ENCODE measurements at places on chromosomes 1 and 21.

DNA sequence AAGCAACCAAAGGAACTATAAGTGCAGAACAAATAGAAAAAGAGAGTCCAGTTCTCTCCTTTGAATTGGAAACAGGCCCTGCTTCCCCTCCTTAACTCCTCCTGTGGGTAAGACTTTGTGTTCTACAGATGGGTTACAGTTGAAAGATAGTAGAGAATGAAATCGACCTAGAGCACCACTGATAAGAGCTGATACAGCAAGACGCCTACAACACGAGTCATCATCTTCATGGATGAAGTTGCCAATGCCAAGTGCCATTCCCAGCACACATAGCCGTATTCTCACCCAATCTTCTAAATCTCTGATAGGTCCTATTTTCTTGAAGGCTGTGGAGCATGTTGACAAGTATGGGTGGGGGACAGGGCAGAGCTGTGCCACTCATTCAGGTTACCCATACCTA lies 99.8 kb upstream of the CAMK1G start:
- no peak for DNase-seq

DNA sequence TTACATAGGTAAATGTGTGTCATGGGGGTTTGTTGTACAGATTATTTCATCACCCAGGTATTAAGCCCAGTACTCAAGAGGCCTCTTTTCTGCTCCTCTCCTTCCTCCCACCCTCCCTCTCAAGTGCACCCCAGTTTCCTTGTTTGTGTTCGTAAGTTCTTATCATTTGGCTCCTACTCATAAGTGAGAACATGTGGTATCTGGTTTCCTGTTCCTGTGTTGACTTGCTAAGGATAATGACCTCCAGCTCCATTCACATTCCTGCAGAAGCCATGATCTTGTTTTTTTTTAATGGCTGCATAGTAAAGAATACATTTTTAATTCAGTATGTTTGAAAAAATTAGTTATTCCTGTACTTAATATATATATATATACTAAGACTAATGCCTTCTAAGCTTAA lies 107.7 kb downstream of the CLDN17 start:
- DNase-seq = no peak

GRCh38 chr1:29786791-29787732 lies 550.7 kb downstream of the PTPRU start:
- no peak for DNase-seq

DNA sequence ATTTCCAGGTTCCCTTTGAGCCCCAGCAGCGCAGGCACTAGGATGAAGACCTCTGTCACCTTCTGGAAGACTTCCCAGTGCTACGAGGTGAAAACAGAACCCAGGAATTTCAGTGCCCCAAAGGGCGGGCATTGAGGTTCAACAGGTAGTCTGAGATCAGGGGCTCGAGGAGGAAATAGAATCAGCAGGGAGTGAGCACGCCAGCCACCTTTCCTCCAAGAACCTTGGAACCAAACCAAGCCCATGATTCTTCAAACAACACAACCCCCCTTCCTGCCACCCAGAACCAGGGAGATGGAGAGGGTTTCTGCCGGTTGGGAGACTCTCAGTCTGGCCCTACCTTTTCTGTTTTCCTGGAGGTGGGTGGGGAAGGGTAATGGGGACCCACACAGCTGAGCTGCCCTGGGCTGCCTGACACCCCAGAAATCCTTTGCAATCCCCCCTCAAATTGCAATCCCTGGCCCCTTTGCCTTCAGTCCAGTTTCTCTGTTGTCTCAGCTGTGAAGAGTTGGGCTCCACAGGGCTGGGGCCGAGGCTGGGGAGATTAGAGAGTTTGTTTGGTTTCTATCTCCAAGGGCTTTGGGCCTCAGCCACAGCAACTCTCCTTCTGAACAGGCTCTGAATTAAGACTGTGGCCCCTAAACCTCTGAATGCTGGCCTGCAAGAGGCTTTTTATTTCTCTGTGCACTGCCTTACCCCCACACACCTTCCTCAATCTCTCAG lies 11.9 kb downstream of the SLC41A1 start:
- no peak for DNase-seq

GRCh38 chr1:229842302-229843255 lies 216.5 kb downstream of the URB2 start:
- DNase-seq = no peak

DNA sequence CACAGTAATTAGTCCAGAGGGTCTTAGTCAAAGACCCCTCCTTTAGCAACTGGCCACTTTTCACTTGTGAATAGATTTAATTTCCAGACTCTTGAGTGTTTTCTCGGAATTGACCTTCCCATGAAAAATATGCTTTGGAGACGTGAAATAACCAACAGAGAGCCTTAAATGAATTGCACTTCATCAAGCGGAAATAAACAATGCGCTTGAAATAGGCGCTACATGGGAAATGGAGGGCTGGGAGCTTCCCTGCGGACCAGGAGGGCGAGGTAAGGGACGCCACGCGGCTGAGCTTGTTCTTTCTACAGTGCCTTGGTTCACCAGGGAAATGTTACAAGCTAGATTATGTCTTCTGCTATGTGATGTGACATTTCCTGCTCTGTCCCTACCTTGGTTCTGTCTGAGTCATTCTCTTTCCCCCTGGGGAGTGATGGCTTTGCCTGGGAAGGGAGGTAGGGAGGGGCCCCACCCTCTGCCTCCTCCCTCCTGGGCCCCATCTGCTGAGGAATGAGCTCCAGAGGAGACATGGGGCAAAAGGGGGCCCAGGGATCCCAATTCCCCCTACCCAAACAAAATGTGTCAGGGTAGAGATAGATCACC lies 619.3 kb downstream of the PTPRU start:
- DNase-seq = no peak

DNA sequence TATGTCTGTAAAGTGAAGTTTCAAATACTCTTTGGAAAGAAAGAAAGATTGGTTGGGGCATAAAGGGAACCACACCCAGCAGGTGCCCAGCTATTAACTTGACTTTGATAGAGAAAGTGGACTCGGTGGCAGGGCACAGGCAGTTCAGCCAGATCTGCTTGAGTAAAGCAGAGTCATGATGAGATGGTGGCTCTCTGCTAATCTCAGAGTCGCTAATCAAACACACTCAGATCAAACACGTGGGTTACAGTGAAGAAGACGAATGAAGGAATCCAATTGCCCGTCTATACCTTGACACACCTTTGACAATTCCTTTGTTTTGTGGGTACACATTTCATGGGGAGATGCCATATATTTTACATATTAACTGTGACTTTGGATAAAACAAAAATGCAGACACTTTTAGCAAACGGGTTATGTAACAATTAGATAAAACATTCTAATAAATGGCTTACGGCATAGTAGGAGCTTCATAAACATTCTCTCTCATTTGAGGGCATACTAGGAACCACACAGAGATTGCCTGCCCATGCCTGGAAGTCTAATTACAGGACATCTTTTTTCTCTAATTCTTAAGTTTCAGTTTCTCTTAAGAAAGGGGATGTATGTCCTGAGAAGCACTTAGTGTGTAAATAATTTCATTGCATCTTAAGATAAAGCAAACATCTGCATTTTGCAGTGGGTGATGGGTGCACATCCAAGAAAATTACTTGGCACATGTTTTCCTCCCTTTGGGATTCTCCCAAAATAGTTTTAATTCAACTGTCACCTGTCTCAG lies 7.2 kb downstream of the CBR1 start:
- no peak for DNase-seq

GRCh38 chr1:43536196-43536863 lies 5.6 kb downstream of the PTPRF start:
- DNase-seq = no peak

- DNase-seq = peak; percentile 88
These were observed 9.5 kb upstream of the PADI3 start for GRCh38 chr1:17239420-17239819.

- no peak for DNase-seq
These were observed 533.7 kb upstream of the DAB1 start for GRCh38 chr1:57957576-57957975.

DNA sequence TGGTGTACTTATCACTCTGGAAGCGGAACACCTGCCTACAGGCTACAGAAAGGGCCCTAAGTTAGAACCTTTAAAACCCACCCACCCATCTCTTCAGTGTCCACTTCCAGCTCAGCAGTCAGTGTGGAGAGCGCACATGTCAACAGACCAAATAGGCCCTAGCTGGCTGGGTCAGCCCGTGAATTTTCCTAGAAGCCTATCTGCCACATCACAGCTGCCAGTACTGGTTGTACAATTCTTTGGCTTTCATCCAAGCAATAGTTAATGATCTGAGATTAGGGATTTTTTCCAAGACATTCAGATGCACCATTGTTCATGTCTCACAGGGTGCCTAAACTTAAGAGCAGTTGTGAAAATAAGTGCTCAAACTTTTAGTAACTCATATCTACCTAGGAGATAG lies 197.1 kb downstream of the KCNK2 start:
- no peak for DNase-seq

All from WERI-Rb-1 (cell line).